ENCODE measurements at places on chromosomes 12 and 14. TPM values are rescaled to one million over a fixed set of nuclear protein-coding genes. Genes with fewer than 3 reads are reported as not detected.

- no peak for DNase-seq
Observed at GRCh38 chr12:107649661-107650061, 35.9 kb upstream of the PWP1 start.

DNA sequence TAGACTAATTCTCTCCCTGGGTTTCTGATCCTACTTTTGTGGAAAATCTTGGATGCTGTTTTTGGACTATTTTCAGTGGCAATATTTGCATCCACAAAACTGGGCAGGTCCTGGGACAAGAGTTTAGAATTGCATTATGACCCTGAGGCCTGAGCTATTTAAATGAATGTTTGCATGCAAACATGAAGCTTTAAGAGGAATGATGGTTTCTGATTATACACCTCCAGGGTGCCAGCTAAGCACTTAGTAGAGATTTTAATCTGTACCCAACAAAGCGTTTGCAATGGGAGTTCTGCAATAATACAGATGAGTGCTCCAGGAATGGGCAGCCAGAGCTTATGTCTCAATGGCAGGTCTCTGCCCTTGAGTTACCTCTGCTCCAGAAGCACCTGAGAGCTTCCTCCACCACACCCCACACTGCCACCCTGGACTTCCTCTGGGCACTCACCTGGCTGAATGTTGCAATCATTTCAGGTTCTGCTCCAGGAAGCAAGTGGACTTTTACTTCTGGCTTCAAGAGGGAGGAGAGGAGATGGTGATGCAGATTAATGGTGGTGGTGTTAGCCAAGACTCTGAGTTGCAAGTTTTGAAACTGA, 6.0 kb upstream of the SPTLC2 start:
- DNase-seq, result no peak

GRCh38 chr12:92261071-92261470, 115.4 kb upstream of the BTG1 start:
- DNase-seq, result no peak

GRCh38 chr12:95532851-95533250, 18.4 kb downstream of the USP44 start:
- DNase-seq, result no peak

GRCh38 chr12:113086249-113087164, 30.0 kb downstream of the DTX1 start:
- no peak for DNase-seq

DNA sequence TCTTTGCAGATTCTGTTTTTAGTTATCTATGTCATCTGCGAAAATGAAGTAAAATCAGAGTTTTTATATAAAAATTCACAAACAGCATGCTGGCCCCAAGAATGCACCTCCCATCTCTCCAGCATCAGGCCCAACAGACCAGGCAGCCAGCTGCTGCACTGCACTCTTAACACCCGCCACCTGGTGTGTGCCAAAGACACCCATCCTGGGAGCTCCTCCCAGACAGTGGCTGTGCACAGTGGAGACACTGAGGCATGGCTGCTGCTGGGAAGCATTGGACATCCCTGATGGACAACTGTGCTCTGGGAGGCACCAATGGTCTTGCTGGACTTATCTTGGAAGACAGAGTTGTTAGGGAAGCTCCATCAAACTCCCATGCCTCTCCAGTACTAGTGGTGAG, 817.2 kb downstream of the TMEM121 start:
- no peak for DNase-seq

DNA sequence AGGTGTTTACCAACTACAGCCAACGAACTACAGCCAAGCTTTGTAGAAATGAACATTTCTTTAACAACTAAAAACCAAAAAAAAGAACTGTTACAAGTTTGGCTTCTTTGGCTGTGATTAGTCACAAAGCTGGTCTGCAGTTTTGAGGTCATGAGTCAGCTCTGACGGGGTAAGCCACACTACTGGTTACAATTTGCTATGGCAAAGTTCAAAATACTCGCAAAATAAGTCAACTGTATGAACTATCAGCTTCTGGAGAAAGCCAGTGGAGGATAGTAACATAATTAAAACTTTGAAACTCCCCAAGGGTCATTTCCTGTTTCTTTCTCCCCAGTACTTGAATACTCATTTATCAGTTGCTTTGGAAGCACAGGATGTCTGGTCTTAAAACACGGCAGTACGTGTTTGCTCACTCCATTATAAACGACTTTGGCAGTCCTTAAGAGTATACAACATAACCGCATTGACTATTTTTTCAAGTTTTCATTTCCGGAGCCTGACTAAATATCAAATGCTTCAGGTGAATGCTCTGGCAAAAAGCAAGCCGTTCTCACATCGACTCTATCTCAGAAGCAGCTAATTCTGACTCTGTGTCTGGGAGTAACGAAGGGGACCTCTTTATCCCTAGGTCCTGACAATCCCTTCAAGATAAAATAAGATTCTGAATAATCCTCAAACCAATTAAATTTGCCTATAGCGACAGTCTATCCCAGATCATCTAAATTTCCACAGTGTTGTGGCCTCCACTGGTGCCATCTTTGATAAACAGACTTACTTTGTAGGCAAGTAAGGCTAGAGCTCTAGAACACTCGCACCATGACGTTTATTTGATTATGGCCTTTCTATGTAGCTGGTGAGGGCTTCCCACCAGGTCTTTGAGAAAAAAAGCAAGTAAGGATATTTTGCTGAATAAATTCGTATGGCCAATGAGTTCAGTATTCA, 10.6 kb downstream of the PHLDA1 start:
- no peak for DNase-seq

GRCh38 chr14:106506881-106507305, 980.5 kb downstream of the TMEM121 start:
- DNase-seq, result no peak

DNA sequence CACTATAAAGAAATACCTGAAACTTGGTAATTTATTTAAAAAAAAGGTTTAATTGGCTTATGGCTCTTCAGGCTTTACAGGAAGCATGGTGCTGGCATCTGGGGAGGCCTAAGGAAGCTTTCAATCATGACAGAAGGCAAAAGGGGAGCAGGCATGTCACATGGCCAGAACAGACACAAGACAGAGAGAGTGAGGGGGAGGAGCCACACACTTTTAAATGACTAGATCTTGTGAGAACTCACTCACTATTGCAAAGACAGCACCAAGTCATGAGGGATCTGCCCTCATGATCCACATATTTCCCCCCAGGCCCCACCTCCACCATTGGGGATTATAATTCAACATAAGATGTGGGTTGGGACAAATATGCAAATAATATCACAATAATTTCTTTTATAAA, 355.6 kb downstream of the DAD1 start:
- no peak for DNase-seq

DNA sequence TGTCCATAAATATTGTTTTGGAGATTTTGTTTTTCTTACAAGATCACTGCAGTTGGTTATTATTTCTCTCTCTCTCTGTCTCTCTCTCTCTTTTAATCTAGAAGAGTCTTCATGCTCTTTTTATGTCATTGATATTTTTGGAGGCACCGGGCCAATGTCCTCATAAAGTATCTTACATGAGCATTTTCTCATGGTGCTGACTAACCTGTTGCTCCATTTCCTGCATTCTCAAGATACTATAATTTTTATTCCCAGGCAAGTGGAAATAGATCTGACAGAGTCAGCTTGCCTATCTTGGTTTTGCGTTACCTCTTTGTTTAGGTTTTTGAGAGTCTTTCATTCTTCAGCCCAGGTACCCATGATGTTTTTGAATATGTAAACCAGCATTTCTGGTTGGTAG, 938.8 kb upstream of the FBXO33 start:
- DNase-seq, result no peak

MEG3 gene
- total RNA-seq, result 818 TPM

ACVRL1 gene
- 17.7 TPM for total RNA-seq

WSB2 gene
- 181 TPM for total RNA-seq

SLC39A2 gene
- not detected for total RNA-seq

SLC5A8 gene
- total RNA-seq, result 0.59 TPM

Data from dorsolateral prefrontal cortex (tissue), 122 donors.